ENCODE measurements at places on chromosomes 1 and 21. TPM values are rescaled to one million over a fixed set of nuclear protein-coding genes. Genes with fewer than 3 reads are reported as not detected.

The OR10J5 gene
- total RNA-seq = not detected

The ATP6V1G3 gene
- not detected for total RNA-seq

The OR2T8 gene
- total RNA-seq = not detected

The FCGR1A gene
- not detected for total RNA-seq

The OXCT2 gene
- total RNA-seq = 1.6 TPM

The ZNF593OS gene
- total RNA-seq = not detected

The MXRA8 gene
- total RNA-seq = 1.2 TPM

The PLXNA2 gene
- 185 TPM for total RNA-seq

The GFI1 gene
- total RNA-seq = 0.07 TPM

The WDR64 gene
- not detected for total RNA-seq

The CNKSR1 gene
- not detected for total RNA-seq

The S100A3 gene
- 0.79 TPM for total RNA-seq

The ALPL gene
- total RNA-seq = not detected

The GBP1 gene
- total RNA-seq = 27.4 TPM

The PTCH2 gene
- 0.13 TPM for total RNA-seq

The PLA2G2C gene
- total RNA-seq = not detected
